ENCODE measurements at places on chromosomes 13 and 19.

DNA sequence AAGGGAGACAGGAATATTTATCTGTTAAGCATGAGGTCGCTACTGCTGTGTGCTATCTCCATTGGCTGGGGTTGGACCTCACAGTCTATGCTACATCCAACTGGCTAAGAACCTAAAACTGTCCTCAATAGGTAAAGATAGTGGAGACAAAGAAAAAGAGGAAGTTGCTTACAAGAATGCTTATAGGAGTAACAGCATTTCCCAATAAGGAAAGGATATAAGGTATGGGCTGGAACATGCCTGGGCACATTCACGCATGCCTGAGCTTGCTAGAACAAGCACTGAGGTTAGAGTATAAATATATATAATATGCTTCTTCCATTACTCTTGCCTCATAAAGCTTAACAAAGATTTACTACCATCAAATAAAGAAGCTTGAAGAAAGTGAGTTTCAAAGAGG lies 47.9 kb upstream of the CEACAM21 start:
- DNase-seq: no peak

- no peak for DNase-seq
Measured at GRCh38 chr19:38989066-38989605, 13.6 kb upstream of the FBXO17 start.

GRCh38 chr13:45040622-45041021 lies 51.3 kb downstream of the GPALPP1 start:
- no peak for DNase-seq

- no peak for DNase-seq
Measured at GRCh38 chr19:38229585-38230073, 5.6 kb upstream of the DPF1 start.

DNA sequence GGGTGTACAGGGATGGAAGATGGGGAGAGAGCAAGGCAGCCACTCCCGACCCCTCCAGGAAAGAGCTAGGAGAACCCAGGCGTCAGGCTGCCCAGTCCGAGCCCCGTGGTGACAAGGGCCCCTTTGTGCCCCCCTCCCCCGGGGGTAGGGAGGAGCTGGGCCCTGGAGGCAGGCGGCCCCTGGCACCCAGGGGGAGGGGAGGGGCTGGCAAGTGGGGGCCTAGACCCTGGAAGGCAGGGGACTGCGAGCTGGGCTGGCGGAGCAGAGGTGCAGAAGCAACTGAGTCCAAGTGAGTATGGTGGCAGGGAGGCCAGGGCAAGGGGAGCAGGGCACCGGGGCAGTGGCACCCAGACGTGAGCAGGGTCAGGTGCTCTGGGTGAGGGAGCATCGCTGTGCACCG lies at the start of gene MAG:
Gene MAG (plus strand): TSS at position 246 of the 400 bp plus-strand sequence. CDS start 3,248 bp downstream, outside the sequence.
- DNase-seq: no peak

- no peak for DNase-seq
Measured at GRCh38 chr19:13334801-13335481, 171.3 kb downstream of the CACNA1A start.

DNA sequence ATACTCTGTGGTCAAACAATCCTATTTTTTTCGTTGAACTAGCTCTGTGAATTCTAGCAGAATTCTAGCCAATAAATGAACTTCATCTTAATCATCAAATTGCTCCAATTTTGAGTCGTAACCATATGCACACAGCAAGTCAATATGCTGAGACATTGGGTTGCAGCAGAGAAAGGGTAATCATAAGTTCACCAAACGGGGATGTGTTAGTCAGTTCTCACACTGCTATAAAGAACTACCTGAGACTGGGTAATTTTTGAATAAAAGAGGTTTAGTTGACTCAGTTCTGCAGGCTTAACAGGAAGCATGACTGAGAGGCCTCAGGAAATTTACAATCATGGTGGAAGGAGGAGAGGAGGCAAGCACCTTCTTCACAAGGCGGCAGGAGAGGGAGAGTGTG lies 67.7 kb upstream of the ABCC4 start:
- no peak for DNase-seq

- DNase-seq: no peak
Measured at GRCh38 chr13:50598338-50598737, 245.2 kb downstream of the DLEU7 start.

DNA sequence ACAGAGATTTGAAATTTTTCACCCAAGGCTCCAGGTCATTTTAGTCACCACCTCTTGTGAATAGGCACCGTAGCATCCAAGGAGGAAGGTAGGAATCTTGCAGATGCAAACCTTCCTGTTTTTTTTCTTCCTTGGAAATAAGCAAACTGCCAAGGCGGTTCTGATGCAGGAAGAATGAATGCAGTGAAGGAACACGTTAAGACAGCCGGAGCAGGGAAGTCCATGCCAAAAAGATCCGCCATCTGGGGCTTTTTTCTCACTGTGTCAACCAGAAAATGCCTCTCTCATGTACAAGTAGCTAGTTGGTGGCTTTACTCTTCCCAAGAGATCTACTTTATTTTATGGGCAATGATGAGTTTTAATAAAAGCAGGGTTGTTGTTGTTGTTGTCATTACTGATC lies 142.4 kb downstream of the ZIC5 start:
- DNase-seq: no peak

Data from bone marrow (tissue), 2 donors.